Left renal pelvis (tissue), 4 donors: ENCODE measurements at places on chromosomes 16 and 17. TPM values are rescaled to one million over a fixed set of nuclear protein-coding genes. Genes with fewer than 3 reads are reported as not detected.

Gene PHB1
- polyA plus RNA-seq = 209 TPM

Gene MLKL
- 4.5 TPM for polyA plus RNA-seq

Gene TVP23A
- polyA plus RNA-seq = 7.9 TPM

Gene AANAT
- polyA plus RNA-seq = not detected

Gene SCIMP
- polyA plus RNA-seq = 2.0 TPM

Gene LRRC37A
- polyA plus RNA-seq = 3.8 TPM

Gene MSLN
- polyA plus RNA-seq = 2.3 TPM

Gene ADGRG1
- polyA plus RNA-seq = 87.7 TPM

Gene SLC52A1
- 0.05 TPM for polyA plus RNA-seq

Gene PPP1R1B
- 12.2 TPM for polyA plus RNA-seq

DNA sequence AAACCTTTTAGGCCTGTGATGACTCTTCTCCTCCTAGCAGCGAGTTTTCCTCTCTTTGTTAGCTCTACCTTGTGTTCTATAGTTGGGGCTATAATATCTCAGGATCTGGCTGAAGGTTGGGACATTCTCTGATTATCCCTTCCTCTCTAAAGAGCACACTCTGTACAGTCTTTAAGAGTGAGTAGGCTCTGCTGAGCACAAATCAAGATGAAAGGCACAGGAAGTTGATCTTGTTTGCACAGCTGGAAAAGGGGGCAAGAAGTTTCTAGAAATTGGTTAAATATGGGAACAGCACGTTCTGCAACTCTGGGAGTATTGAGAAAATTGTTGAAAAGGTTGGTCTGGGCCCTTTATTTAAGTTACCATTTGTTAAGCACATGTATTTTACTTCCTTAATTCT lies 240.9 kb downstream of the CDH11 start:
- no peak for DNase-seq

- DNase-seq = no peak
Observed at GRCh38 chr17:70071620-70072019, 3.4 kb upstream of the KCNJ16 start.

GRCh38 chr16:31085873-31086628 lies 2.7 kb downstream of the PRSS53 start:
- DNase-seq = no peak

GRCh38 chr17:41695954-41696757 lies 7.5 kb downstream of the EIF1 start:
- DNase-seq = no peak

DNA sequence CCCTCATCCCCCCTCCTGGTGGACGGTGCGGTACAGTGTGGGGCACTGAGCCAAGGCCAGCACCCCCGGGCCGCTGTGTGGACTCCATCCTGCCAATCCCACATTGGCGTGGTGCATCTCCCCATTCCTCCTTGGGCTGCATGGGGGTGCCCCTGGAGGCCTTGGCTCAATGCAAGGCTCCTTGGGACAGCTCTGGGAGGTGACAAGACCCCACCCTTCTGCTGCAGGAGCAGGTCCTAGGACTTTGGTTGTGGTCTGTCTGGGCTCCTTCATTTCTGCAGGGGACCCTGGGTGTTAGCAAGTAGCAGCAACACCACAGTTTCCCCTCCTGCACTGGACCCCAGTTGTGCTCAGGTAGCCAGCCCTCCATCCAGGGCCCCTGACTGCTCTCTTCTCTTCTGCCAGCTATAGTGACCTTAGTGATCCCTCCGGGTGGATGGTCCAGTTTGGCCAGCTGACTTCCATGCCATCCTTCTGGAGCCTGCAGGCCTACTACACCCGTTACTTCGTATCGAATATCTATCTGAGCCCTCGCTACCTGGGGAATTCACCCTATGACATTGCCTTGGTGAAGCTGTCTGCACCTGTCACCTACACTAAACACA lies 1.3 kb downstream of the PRSS21 start:
- DNase-seq = no peak

- no peak for DNase-seq
Observed at GRCh38 chr16:11258553-11259492, 2.8 kb upstream of the SOCS1 start.

- no peak for DNase-seq
Observed at GRCh38 chr16:85296859-85297660, 184.8 kb upstream of the CIBAR2 start.

DNA sequence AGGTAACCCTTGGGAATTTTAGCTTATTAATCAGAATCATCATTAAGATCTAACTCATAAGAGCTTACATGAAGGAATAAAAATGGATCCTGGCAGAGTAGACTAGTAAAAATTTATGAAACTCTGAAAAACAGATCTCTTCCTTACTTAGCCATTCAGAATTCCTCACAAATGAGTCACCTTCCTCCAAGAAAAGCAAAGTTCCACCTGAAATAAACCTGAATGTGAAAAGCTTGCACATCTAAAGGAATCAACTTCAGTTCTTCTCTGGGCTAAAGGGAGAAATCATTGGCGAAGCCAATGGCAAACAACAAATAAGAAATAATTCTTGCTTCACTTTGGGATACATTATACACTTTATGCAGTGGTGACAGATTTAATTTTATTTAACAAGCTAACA lies 22.7 kb downstream of the MYO1D start:
- no peak for DNase-seq

DNA sequence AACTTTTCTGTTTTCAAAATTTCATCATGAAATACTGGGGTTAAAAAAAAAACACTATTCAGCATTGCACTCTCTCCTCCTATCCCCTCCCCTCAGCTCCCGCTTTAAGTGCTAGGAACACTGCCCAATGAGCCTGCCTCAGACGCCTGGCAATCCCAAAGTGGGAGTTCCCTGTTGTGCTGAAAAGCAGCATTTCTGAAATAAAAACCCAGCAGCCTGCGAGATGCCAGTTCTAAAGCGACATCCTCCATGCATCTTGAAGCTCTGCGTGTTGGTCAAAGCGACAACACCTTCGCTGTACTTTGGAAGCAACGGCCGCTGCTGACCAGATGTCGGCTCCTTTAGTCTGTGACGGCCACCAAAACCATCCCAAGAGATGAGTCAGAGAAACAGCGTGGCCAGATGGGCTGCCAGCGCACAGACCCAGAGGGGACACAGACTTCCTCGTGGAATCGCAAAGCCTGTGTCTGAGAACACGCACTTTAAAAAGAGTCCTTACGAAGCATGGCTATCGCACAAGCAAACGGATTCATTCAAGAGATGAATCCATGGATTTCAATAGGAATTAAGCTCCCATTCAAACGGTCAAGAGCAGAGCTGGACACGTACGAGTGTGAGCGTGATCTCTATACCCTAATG lies 32.8 kb downstream of the FBXO31 start:
- no peak for DNase-seq

- no peak for DNase-seq
Observed at GRCh38 chr17:81148571-81148970, 16.7 kb upstream of the PVALEF start.

- no peak for DNase-seq
Observed at GRCh38 chr17:49990331-49990730, 4.7 kb downstream of the DLX3 start.

DNA sequence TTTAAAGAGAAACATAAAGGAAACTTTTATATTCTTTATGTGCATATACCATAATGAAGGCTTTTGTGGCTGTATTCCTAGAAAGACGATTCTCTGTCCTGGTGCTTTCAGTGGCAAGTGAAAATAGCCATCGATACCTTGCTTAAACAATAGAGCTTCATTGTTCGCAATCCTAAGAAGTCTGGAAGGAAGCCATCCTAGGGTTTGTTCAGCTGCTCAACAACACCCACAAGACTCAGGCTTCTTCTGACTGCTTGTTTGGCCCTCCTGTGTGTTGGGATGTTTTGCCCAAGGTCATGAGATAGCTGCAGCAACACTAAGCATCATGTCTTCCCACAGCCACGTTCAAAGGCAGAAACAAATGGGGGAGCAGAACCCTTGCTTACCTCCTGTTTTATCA lies 36.1 kb upstream of the COX10 start:
- no peak for DNase-seq

- no peak for DNase-seq
Observed at GRCh38 chr17:66520999-66521398, 218.6 kb downstream of the PRKCA start.

DNA sequence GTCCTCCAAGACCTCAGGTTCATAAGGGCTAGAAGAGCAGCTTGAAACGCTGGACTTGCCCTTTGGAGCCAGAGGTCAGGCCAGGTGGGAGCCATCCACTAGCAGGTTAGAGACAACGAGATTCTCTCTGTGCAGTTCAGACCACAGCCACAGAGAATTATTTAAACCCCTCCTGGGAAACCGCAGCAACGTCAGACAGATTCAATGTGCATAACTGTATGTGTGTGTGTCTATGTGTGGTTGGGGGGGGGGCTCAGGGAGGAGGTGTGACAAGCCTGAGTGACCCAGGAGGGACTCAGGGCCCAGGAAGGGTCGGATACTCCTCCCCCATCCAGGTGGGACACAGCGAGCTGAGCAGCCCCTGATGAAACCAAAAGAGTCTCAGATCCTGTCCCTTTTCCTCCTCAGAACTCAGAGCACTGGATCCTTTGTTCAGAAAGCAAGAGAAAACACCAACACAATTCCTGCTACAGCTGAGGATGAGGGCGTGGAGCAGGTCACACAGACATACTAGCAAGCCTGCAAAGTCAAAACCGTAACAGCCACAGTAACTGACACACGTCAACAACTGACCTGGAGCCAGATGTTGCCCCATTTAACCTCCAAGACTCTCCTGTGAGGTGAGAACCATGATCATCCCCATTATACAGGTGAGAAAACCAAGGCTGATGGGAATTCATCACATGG lies 66.8 kb downstream of the XYLT1 start:
- no peak for DNase-seq

- DNase-seq = no peak
Observed at GRCh38 chr16:87706278-87707000, 59.3 kb downstream of the KLHDC4 start.

- DNase-seq = no peak
Observed at GRCh38 chr17:63419949-63420867, 25.9 kb downstream of the CYB561 start.

DNA sequence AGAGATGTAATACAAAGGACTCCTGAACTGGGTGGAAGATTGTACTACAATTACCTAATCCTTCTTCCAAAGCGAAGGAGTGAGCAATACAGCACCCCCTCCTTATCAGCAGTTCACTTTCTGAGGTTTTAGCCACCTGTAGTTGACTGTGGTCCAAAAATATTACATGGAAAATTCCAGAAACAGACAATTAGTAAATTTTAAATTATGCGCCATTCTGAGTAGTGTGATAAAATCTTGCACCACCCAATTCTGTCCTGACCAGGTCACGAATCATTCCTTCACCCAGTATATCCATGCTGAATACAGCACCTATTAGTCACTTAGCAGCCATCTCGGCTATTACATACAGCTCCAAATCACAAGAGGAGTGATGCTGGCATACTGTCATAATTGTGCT lies 23.2 kb downstream of the VPS53 start:
- no peak for DNase-seq

- no peak for DNase-seq
Observed at GRCh38 chr16:87412996-87413421, 20.9 kb downstream of the MAP1LC3B start.

DNA sequence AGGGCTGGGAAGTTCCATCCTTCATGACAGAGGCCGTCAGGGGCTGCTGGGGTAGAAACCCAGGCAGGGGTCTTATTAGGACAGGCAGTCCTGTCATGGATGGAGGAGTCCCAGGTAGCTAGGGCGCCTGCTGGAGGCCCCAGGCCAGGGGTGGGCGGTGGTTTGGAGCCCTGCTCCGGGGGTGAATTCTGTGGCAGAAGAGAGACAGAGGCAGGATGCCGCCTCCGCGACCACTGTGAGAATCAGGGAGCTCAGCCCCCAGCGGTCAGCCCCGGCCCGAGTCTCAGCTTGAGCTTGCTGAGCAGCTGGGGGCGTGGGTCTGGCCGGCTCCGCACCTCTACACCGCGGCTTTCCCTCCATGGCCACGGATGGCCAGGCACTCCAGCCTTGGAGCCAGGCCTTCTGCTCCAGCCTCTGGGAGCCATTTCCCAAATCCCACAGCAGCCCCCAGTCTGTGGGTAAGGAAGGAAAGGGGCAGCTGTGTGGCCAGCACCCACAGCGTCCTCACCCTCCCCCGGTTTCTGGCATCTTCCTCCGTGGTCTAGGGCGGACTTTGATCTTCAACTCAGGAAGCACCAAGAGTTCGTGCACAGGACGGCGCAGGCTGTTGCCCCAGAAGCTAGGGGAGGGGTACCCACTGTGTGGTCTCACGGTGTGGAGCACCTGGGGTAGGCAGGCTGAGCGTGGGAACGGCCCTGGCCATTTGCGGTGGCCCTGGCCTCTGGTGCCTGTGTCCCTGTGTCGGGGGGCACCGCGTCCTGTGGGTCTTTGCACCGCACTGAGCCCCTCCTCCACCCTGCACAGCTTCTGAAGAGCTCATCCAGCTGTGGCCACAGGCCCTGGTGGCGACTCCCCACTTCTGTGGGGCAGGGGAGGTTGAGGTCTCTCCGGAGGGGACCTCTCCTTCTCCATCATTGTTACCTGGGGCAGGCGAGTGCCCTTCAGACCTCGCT lies 14.1 kb downstream of the CD7 start:
- no peak for DNase-seq

- no peak for DNase-seq
Observed at GRCh38 chr16:20326321-20326720, 992 bp downstream of the GP2 start.

DNA sequence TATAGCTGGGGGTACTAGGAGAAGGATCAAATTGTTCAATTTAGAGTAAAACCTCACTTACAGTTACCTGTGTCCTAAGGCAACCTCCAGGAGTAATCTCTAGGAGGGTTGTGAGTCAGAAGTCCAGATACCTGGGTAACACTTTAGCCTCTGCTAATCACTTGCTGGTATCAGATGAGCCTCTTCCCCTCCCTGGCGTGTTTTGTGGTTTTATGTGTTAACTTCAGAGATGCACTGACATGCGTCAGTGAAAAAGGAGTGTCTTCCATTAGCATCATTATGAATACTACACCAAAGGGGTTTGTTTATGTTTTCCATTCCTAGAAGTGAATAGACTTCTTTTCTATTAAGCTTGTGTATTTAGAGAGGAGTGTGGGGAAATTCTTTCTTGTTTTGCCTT lies 208.2 kb downstream of the FTO start:
- DNase-seq = no peak

DNA sequence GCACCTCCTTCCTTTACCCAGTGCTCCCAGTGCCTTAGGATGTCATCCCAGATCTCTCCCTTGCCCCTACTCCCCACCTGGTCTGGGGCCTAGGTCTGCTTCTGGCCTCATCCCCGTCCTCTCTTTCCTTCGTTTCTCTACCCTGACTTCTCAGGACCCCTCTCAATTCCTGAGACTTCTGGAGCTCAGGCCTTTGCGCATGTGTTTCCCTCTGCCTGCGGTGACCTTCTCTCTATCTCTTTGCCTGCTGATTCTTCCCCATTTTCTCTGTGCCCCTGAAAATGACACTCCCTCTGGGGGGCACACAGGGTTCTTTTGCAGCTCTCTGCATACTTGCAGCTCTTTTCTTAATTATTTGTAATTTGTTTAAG lies 13.5 kb downstream of the ADORA2B start:
- DNase-seq = no peak

GRCh38 chr16:62135446-62135845 lies 99.2 kb upstream of the CDH8 start:
- DNase-seq = no peak

GRCh38 chr17:19397556-19398041 lies 10.6 kb upstream of the MFAP4 start:
- DNase-seq = no peak

GRCh38 chr17:41967141-41967920 lies 736 bp downstream of the CNP start:
- no peak for DNase-seq

- DNase-seq = peak; percentile 40
Observed at GRCh38 chr16:46857368-46857945, 26.5 kb upstream of the C16orf87 start.

- DNase-seq = no peak
Observed at GRCh38 chr17:31289790-31290189, 7.2 kb downstream of the OMG start.

- DNase-seq = no peak
Observed at GRCh38 chr16:49513040-49513439, 139.4 kb downstream of the C16orf78 start.
